ENCODE measurements at places on chromosomes 1 and 21.
A peak's percentile ranks its signal among the peaks of the same experiment; 100 is the strongest.

- peak; percentile 84 for DNase-seq
Measured at GRCh38 chr1:64966158-64966971, at the start of gene JAK1. TSS of gene JAK1 (minus strand) at chr1:64966549. CDS start at chr1:64886264, 80,285 bp downstream.

- peak; percentile 74 for DNase-seq
Measured at GRCh38 chr1:246647113-246647512, 77.1 kb upstream of the SCCPDH start.

GRCh38 chr1:51622455-51622913 is 5.6 kb downstream of the OSBPL9 start:
- no peak for DNase-seq

GRCh38 chr1:158818560-158818959 is 12.6 kb upstream of the MNDA start:
- no peak for DNase-seq

GRCh38 chr1:183932412-183932811 is 105.1 kb downstream of the COLGALT2 start:
- no peak for DNase-seq

Measured in retina (tissue), 1 donor.